Activated T-helper 1 cell treated with Interleukin-2 at 50 U/mL for 16 hours (primary cell): ENCODE measurements at places on chromosomes 7 and 10.

DNA sequence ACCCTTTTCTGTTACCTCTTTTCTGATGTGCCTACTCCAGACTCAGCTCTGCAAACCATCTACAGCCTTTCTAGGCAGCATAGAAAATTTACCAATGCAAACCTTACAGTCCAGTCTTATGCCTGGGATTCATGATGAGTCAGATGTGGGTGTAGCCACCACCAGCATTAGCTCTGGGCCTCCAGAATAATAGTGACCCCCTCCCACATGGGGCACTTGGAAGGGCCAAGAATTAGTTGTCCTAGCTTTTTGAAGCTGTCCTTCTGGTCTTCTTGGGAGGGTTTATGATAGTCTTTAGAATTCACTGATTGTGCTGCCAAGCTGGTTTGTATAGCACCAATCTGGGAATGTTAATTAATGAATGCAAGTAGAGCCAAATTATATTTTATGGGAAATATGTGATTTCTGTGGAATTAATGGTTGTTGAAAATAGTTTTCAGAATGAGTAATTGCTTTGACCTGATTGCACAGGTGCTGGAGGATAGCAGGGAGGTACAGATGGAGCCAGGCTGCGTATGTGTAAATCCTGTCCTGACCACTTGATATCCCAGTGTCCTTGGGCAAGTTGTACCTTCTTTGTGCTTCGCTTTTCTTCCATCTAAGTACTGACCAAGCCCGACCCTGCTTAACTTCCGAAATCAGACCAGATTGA is 94.8 kb downstream of the CPED1 start:
- no peak for DNase-seq

- no peak for DNase-seq
Observed at GRCh38 chr10:69757553-69758309, 44.0 kb upstream of the COL13A1 start.

DNA sequence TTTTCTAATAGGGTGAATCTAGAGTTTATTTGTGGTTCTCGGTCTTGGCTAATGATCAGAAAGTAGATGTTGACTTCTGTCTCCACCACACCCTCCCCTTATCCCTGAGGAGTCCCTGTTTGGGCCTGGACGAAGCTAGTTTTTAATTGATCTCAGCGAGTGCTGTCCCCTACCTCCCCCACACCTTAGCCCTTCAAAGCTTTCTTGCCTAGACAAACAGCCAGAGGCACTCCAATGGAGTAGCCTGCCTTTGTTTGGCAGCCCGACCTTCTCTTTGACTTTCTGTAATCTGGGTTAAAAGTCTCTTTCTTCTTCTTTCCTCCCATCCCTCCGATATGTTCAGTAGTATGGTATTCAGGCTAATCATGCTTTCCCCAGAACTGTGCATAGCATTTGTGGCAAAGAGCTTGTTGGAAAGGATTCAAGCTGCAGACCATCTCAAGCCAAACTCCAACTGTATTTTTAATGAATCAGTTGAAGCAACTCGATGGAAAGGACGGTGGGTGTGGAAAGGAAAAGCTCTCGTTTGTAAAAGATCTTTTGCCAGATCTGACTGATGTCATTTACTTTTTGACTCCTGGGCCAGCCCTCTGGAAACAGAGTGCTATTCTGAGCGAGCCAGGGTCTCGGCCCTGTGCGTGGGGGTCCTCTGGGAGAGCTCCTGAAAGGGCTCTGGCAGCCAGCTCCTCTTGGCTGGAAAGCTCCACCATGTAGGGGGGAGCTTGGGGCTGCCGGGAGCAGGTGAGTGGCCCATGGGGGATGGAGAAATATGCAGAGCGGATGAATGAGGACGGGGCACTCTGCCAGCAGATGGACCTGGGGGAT is 4.5 kb downstream of the FAM180A start:
- DNase-seq, result no peak

- no peak for DNase-seq
Observed at GRCh38 chr10:10326116-10326515, 691.6 kb upstream of the CELF2 start.

DNA sequence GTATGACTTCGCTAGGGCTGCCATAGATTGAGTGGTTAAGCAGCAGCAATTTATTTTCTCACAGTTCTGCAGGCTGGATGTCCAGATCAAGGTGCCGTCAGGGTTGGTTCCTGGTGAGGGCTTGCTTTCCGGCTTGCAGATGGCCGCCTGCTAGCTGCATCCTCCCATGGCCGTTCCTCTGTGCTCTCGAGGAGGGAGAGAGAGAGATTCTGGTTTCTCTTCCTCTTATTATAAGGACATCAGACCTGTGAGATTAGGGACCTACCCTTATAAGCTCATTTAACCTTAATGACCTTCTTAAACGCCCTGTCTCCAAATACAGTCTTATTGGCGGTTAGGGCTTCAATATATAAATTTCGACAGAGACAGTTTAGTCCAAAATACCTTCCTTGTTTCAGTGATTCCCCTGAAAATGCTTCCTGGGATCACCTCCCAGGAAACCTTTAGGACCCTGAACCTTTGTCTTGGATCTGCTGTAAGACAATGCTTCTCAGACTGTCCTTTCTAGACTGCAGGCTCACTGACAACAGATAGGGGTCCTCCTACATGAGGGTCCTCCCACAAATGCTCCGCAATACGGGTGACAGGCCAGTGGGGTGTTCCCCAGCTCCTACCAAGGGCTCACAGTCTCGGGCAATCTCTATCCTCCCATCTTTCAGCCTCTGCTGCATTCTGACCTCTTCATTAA is 82.5 kb upstream of the BAIAP2L1 start:
- no peak for DNase-seq

GRCh38 chr10:10699427-10699826 is 318.2 kb upstream of the CELF2 start:
- DNase-seq, result no peak

- no peak for DNase-seq
Observed at GRCh38 chr10:74898201-74898976, 72.0 kb downstream of the KAT6B start.

DNA sequence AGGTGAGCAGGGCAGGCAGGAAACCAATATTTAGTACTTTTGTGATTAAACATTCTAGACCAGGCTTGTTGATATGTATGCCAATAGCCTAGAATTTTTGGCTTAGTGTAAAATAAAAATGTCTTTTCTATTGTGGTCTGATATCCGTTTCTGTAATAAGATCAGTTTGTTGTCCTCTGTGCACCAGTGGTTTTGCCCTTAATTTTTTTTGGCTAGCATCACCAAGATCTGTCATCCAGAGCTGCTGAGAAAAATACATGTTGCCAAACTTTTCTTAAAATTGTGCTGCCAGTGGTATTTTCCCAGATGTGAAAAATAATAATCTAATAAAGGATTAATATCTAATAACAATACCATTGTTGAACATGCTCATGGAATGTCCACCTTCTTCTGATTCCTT is 115.6 kb downstream of the TWIST1 start:
- no peak for DNase-seq

DNA sequence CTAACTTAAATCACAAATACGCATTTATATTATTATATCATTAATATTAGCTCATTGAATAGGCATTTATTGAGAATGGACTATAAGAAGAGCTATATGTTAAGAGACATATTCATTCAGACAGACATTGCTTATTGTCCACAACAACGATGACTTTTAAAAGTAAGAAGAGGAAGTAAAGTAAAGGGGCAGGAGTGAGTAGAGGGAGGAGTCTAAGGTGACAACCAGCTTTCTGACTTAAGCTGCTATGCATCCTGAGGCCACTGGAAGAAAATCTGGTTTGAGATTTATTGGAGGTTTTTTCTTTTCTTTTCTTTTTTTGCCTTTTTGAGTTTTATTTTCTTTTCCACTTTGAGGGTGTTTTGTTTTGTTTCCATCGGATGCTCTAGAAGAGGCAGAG is 723.5 kb downstream of the GRM8 start:
- DNase-seq, result no peak

GRCh38 chr7:112550468-112551060 is 69.8 kb downstream of the LSMEM1 start:
- DNase-seq, result no peak

GRCh38 chr10:61066661-61067344 is 122.8 kb upstream of the RHOBTB1 start:
- DNase-seq, result no peak

GRCh38 chr10:69616358-69616757 is 13.7 kb upstream of the FAM241B start:
- DNase-seq, result no peak

- DNase-seq, result no peak
Observed at GRCh38 chr7:2610466-2610865, 21.3 kb upstream of the TTYH3 start.

GRCh38 chr10:75556320-75556719 is 124.9 kb downstream of the LRMDA start:
- DNase-seq, result no peak

DNA sequence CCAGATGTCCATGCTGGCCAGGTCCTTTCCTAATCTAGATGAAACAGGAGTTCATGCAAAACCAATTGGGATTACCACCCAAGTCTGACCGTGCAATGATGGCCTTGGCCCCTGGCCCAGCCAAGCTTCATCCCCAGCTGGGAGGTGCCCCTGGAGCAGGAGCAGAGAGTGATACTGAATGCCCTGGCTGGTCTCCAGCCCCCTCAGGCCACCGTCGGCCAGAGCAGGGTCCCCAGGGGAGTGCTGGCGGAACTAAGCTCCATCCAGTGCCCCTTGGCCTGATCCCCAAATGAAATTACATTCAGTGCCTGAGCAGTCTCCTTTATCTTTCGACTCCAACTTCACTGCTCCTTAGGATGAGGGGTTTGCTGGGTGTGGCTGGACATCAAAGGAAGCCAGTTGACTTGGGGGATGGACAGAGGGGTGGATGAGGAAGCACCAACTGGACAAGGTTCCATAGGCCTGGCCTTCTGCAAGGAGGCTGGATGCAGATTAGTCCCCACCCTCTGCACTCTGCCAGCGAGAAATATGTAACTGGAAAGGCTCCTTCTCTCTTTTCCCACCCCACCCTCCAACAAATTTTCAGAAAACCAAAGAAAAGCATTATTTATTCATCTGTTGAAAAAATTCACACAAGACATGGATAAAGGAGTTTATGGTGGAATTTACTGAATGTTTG is 275.5 kb downstream of the PLXNA4 start:
- DNase-seq, result no peak

- DNase-seq, result no peak
Observed at GRCh38 chr10:4051011-4051640, 266.1 kb upstream of the KLF6 start.

- peak; percentile 38 for DNase-seq
Observed at GRCh38 chr7:142482891-142483658, 225.2 kb upstream of the PRSS58 start.

GRCh38 chr7:4724648-4725013 is 42.5 kb downstream of the FOXK1 start:
- no peak for DNase-seq

- DNase-seq, result no peak
Observed at GRCh38 chr7:157210682-157211081, 72.0 kb downstream of the UBE3C start.

GRCh38 chr10:18136073-18136791 is 4.0 kb upstream of the CACNB2 start:
- no peak for DNase-seq

DNA sequence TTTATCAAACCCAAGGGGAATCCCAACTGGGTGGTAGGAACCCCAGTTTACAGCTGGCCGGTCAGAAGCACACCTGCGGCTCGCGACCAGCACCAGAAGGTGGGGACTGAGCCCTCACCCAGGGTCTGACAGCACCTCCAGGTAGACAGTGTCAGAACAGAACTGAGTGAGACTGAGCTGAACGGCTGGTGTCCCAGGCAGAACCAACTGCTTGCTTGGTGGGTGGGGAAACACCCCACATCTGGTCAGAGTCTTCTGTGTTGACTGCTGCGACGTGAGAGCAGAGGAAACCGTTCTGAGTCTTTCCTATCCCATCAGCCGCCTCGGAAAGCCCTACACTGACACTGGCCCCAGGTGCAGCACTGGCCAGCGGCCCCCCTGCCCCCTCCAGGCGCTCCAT is 160.7 kb downstream of the MAD1L1 start:
- DNase-seq, result no peak

DNA sequence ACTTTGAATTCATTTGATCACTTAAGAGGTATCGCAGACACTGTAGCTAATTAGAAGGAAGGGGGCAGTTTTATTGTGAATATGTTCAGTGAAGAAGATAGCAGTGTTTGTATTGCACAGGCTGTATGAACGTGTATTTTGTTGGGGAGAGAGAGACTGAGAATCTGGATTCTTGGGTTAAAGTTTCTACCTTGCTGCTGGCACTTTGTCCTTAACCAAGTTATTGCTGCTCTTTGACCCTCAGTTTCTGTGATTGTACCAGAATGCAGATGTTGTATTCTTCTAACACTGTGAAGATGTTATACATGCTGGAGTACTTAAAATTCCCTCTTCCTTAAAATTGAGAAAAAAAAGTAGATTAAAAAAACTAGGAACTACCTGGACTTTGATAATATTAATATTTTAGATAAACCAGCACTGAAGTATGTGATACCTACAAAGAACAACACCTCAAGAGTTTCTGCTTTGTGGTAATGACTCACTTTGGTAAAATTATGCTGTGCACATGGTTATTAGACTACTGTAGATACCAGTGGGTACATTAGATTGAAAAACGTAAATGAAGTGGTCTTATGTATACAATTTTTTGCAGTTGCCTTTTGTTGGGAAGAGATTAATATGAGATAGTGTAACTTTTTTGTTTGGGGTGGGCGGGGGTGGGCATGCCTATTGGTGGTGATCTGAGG is 321.3 kb downstream of the AUTS2 start:
- no peak for DNase-seq

DNA sequence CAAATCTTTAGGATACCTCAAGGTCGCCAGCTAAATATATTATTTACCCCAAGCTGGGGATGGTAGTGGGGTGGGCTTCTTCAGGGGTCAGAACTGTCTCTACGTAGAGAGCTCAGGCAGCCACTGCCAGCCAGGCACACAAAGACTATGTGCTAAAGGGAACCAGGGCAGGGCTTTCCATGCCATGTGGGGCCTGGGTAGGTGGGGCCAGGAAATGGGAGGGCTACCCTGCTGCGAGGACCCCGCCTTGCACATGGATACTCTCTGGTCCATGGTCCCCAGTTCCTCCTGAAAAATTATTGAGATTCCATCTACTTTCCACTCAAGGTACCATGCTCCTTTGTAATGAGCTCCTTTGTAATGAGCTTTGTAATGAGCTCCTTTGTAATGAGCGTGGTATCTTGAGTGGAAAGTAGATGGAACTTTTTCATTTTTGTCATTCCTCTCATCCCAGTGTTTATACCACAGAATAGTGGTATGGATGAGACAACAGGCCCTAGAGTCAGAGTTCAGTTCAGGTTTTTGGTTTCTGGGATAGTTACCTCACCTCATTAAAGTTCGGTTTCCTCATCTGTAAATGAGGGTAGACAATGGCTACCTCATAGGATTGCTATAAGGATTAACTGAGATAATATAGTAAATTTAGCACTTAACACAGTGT is 5.8 kb downstream of the SYNPO2L start:
- no peak for DNase-seq

- no peak for DNase-seq
Observed at GRCh38 chr7:31126976-31127375, 74.9 kb downstream of the ADCYAP1R1 start.

- DNase-seq, result no peak
Observed at GRCh38 chr10:95697429-95697828, 3.7 kb upstream of the TCTN3 start.

- DNase-seq, result no peak
Observed at GRCh38 chr10:44300666-44301649, 83.9 kb downstream of the CXCL12 start.

GRCh38 chr10:36542493-36542892 is 582.9 kb upstream of the ANKRD30A start:
- DNase-seq, result no peak
